Fibroblast of lung (primary cell): ENCODE measurements at places on chromosomes 11 and 22. TPM values are rescaled to one million over a fixed set of nuclear protein-coding genes. Genes with fewer than 3 reads are reported as not detected.

DNA sequence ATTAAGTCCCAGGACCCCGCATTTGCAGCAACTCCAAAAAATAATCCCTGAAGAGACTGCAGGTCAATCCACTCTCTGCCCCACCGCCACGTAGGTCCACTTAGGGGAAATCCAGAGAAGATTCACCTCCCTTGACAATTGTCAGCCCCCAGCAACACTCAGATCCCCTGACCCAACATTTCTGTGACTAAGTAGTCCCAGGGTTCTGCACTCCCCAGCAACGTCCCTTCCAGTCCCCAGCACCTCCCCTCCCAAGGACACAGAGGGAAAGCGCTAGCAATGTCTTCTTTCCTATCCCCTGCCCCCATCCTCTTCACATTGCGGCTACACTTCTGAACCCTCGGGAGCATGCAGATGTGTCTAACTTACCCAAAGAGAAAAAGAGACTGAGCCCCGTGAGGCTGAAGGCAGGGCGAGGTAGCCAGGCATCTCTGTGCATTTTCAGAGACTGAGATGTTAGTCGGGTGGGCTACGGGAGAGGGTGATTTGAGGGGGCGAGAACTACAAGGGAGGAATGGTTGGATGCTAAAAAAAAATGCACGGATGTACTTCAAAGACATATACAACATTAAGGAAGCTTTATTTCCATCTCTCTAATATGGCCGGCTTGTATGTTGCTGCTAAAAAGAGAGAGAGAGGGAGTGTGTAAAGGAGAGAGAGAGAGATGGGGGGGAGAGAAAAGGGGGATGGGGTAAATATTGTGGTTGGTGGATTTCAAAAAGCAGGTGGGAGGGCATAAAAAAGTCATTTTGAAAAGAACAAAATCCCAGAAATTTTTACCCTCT lies at the start of gene SCN2B:
TSS of gene SCN2B (minus strand) at position 647 of the 785 bp plus-strand sequence. CDS start at position 439, 208 bp downstream.
- peak; percentile 55 for DNase-seq

DNA sequence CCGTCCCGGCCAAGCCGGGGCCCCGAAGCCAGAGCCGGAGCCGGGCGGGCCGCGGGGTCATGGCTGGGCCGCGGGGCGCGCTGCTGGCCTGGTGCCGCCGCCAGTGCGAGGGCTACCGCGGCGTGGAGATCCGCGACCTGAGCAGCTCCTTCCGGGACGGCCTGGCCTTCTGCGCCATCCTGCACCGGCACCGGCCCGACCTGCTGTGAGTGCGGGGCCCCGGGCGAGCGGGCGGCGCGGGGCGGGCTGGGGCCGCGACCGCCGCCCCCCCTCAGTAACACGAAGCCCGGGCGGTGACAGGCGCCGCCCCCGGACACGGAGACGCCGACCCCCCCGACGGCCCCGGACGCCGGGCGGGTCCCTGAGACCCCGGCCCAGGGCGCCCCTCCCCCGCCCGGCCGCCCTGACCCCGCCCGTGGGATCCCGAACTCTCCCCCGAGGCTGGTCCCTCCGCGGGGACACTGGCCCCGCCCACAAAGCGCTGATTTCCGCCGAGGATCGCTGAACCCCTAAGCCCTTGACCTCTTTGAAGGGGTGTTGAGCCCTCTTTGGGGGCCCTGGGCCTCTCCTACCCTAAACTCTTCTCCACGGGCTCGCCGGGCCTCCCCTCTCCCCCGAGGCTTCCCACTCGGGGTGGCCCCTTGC lies 389 bp downstream of the MICALL1 start:
- no peak for DNase-seq

- no peak for DNase-seq
Observed at GRCh38 chr11:10581481-10582019, 13.1 kb upstream of the LYVE1 start.

GRCh38 chr22:44782363-44782963 lies 30.1 kb downstream of the ARHGAP8 start:
- DNase-seq, result peak; percentile 24

- peak; percentile 46 for DNase-seq
Observed at GRCh38 chr22:32852395-32853251, 51.1 kb downstream of the TIMP3 start.

DNA sequence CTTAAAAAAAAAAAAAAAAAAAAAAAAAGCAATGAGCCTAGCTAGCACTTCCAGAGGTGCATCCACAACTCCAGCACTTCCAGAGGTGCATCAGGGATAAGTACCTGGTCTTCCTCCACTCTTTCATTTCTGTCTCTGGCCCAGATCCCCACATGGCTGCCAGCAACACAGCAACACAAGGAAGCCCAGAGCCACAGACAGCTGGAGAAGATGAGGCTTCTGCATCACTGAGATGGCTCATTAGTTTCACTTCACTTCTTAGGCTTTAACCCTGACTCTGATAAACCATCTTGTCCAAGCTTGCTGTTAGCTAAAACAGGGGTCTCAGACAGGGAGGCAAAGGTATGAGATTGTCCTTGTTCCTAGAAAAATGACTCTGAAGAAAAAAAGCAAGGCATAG lies 35.6 kb downstream of the PC start:
- no peak for DNase-seq

DNA sequence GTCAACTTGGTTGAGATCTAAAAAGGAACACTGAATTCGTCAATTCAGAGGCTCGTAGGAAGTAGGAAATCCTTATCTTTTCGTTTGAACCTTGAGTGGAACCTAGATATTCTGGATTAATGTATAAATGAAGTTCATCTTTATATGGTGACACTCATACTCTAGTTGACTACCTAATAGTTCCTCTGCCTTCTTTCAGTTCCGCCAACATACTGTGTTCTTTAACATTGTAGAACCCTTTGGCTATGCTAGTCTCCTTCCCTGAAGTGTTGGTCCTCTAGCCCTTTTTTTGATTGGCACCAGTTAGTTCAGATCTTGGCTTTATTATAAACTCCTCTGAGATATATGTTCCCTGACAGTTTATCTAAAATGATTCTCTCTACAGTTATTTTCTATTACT lies 1.5 kb downstream of the ATM start:
- no peak for DNase-seq

- DNase-seq, result no peak
Observed at GRCh38 chr11:76854709-76855108, 6.0 kb upstream of the ACER3 start.

GRCh38 chr11:5258543-5259262 lies 4.1 kb upstream of the HBG2 start:
- no peak for DNase-seq

GRCh38 chr11:945986-946385 lies 20.3 kb downstream of the AP2A2 start:
- DNase-seq, result peak; percentile 54

DNA sequence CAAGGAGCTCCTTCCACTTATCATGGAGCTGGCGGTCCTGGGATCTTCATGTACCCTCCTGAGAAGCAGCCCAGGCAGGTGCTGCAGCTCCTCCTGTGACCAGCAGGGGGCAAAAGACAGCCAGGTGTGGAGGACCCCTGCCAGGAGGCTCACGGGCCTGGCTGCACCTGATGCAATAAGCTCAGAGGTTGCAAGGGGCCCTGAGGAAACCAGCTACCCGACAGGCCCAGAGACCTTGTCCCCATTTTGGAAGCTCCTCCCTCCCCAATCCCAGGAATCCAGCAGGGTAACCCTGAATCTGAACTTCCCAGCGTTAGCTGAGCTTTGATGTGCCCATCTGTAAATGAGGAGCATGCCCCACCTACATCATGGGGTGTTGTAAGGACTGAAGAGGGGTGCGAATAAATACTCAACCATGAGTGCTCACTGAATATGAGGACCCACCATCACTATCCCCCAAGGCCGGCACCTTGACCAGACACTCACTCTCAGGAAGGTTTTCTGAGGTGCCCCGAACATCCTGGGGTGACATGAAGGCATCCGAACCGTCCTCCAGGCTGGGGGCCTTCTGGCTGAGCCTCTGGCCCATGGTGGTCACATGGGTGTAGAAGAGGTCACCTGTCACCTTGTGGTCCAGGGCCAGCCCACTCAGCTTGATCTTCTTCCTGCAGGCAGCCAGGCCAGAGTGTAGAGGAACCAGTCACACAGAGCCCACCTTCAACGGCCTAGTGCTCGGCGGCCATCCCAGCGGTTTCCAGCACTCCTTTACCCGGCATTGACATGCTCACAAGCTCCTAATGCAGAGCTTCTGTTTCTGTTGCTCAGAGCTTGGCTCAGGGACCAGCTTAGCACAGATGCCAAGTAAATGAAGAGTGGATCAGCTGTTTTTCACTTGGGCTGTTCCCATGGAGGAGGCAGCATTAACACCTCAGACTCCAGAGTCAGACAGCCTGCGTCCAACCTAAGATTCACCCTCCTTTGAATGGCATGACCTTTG lies 21.7 kb downstream of the SLC43A1 start:
- no peak for DNase-seq

GRCh38 chr11:110349138-110349996 lies 53.0 kb upstream of the RDX start:
- no peak for DNase-seq

Gene FLRT1
- polyA plus RNA-seq, result 0.01 and 0.02 TPM in 2 replicates

Gene COPB1
- 183 and 264 TPM in 2 replicates for polyA plus RNA-seq

Gene SLC17A6
- polyA plus RNA-seq, result not detected in 2 replicates

Gene PANX2
- 0.44 and 0.45 TPM in 2 replicates for polyA plus RNA-seq
